Thyroid gland (tissue), 4 donors: ENCODE measurements at places on chromosomes 5 and 9. TPM values are rescaled to one million over a fixed set of nuclear protein-coding genes. Genes with fewer than 3 reads are reported as not detected.

- no peak overlapping the region for H3K4me3 ChIP-seq
- H3K4me1 ChIP-seq, result no peaks in the 10 kb centered on the region
- DNase-seq, result no peak
Measured at GRCh38 chr5:64680289-64680688, 10.0 kb upstream of the SHISAL2B start.

GRCh38 chr5:105956456-105957196, 1714.1 kb downstream of the EFNA5 start:
- DNase-seq, result no peak
- no peak overlapping the region for H3K27ac ChIP-seq
- H3K4me3 ChIP-seq, result no peak overlapping the region
- no peaks in the 10 kb centered on the region for H3K4me1 ChIP-seq

DNA sequence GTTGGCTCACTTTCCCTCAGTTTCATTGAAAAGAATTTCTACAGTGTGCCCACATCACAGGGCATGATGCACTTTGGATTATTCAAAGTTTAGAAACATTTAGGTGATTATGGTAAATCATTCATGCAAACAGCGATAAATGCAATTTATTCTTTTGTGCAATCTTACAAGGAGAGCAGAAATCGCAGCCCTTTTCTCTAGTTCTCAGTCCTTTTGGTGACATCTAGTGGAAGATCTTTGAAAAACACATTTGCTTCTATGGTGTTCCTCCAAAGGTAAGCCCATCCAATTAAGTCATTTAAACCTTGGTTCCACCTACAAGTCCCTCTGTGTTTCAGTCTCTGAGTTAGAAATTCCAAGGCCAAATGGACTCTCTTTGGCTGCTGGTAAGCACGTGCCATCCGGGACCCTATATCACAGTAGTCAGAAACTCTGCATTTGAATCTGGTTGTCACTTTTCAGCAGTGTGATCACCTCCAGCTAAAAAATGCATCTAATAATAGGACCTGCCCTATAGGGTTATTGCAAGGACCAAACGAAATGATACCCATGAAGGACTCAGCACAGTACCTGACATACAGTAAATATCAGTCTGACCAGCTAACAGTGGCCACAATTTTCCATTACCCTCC, 66.4 kb downstream of the MACROH2A1 start:
- no peak for DNase-seq
- no peaks in the 10 kb centered on the region for H3K27me3 ChIP-seq
- H3K27ac ChIP-seq, result no peak overlapping the region
- H3K36me3 ChIP-seq, result peaks cover 7% of the 10 kb centered on the region

HMCN2 gene
- 5.5 TPM for total RNA-seq

TNC gene
- total RNA-seq, result 1.0 TPM

DNA sequence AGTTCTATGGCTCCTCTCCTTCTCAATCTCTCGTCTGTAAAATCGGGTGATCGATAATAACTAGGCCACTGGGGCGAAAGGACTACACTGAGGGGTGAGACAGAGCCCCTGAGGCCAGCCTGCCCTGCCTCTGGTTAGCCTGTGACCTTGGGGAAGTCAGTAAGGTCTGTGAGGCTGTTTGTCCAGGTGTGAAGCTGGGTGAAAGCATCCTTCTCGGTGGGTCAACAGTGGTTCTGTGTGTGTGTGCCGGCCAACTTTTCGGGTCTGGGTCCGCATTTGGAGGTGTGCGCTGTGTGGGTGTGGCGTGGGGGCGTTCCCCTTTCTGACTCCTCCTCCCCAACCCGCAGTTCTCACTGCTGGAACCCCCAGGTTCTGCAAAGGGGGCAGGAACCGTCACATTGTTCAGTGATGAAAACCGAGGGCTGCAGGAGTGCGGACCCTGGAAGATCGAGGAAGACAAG, 5.0 kb upstream of the RNF44 start:
- no peaks in the 10 kb centered on the region for H3K36me3 ChIP-seq
- no peak for DNase-seq
- H3K4me1 ChIP-seq, result peaks cover 27% of the 10 kb centered on the region
- peak overlapping the region; percentile 50 for H3K27ac ChIP-seq

DNA sequence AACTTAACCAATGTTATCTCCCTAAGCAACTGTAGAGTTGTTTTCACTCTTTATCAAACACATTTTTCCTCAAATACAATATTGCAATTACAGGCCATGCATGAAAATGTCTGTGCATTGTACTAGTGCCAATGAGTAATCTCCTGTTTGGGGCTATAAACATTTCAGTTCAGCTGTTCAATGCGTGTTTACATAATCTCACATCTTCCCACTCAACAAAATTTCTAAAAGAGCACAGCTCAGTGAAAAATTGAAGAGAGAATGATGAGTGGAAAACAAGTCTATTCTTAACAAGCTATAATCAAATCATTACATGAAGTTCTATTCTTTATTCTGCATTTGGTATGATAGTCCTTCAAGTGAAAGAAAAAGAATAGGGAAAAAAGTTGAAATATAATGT, 780.5 kb upstream of the CDH9 start:
- no peaks in the 10 kb centered on the region for H3K36me3 ChIP-seq
- H3K27ac ChIP-seq, result no peak overlapping the region
- H3K27me3 ChIP-seq, result no peaks in the 10 kb centered on the region
- H3K4me1 ChIP-seq, result no peaks in the 10 kb centered on the region

GRCh38 chr9:121075251-121076036, 689 bp downstream of the CNTRL start:
- H3K4me3 ChIP-seq, result peak overlapping the region; percentile 79
- H3K36me3 ChIP-seq, result no peaks in the 10 kb centered on the region
- no peak for DNase-seq
- H3K4me1 ChIP-seq, result no peaks in the 10 kb centered on the region

SPATA31C2 gene
- total RNA-seq, result not detected

DNA sequence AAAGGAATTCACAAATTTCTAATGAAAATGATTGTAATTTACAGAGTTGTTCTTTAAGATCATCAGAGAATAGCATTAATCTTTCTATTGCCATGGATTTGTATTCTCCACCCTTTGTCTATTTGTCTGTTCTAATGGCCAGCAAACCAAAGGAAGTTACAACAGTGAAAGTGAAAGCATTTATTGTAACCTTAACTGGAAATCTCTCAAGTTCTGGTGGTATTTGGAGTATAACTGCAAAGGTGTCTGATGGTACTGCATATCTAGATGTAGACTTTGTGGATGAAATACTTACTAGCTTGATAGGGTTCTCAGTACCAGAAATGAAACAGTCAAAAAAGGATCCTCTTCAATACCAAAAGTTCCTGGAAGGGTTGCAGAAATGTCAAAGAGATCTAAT, 21.7 kb downstream of the RMI1 start:
- H3K27ac ChIP-seq, result no peak overlapping the region
- no peak overlapping the region for H3K4me3 ChIP-seq
- DNase-seq, result no peak
- no peaks in the 10 kb centered on the region for H3K36me3 ChIP-seq
- H3K27me3 ChIP-seq, result no peaks in the 10 kb centered on the region
